Memory B cell (primary cell): ENCODE measurements at places on chromosomes 2 and 18.

- peaks cover 4% of the 10 kb centered on the region for H3K36me3 ChIP-seq
- H3K27me3 ChIP-seq, result peaks cover 20% of the 10 kb centered on the region
These were observed 970 bp upstream of the ADCYAP1 start for GRCh38 chr18:903701-904100.

DNA sequence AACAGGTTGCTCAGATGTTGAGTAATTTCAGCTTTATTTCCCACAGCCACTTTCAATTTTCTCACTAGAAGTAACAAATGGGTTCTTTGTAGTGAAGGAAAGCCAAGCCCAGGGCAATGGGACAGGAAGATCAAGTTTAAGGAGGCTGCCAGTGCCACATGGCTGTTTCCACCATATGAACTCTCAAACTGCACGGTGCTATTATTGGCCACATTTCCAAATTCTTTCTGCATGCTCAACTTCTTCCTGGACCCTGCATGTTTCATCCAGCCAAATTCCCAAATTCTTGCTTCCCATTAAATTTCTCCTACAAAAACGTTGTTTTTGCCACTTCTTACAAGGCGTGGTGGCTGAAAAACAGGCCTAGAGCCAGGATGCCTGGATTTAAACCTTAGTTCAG lies 193.3 kb upstream of the SPHKAP start:
- no peaks in the 10 kb centered on the region for H3K36me3 ChIP-seq
- no peak for DNase-seq
- H3K4me3 ChIP-seq, result no peak overlapping the region
- H3K27ac ChIP-seq, result no peak overlapping the region

- no peak overlapping the region for H3K27ac ChIP-seq
- H3K4me1 ChIP-seq, result peaks cover 5% of the 10 kb centered on the region
- H3K36me3 ChIP-seq, result no peaks in the 10 kb centered on the region
- no peaks in the 10 kb centered on the region for H3K27me3 ChIP-seq
- no peak for DNase-seq
These were observed 177.5 kb downstream of the LPIN1 start for GRCh38 chr2:11923935-11924334.

DNA sequence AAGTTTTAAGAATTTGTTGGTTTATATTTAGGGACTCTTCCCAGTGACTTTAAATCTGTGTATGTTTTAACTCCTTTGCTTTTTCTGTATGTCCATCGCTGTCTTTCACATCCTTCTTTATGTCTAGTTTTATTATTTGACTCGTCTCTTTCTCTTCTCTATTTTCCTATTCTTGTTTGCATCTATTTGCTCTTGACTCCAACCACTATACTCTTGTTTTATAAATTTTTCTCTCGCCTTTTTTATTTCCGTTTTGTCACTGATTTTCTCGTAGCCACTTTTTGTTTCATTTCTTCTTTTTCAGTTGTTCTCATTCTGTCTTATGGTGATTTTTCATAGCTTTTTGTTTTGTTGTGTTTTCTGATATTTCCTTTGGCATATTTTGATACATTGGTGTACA lies 170.5 kb upstream of the NETO1 start:
- no peak for DNase-seq
- H3K36me3 ChIP-seq, result no peaks in the 10 kb centered on the region
- H3K27ac ChIP-seq, result no peak overlapping the region
- H3K4me3 ChIP-seq, result peak overlapping the region; percentile 4
- H3K27me3 ChIP-seq, result no peaks in the 10 kb centered on the region

- peaks cover 4% of the 10 kb centered on the region for H3K27me3 ChIP-seq
- no peak for DNase-seq
- H3K4me3 ChIP-seq, result no peak overlapping the region
- no peaks in the 10 kb centered on the region for H3K36me3 ChIP-seq
These were observed 260.6 kb downstream of the SMAD2 start for GRCh38 chr18:47669815-47670214.

GRCh38 chr2:206127656-206128055 lies 31.6 kb downstream of the NDUFS1 start:
- H3K4me3 ChIP-seq, result no peak overlapping the region
- no peaks in the 10 kb centered on the region for H3K4me1 ChIP-seq
- H3K27ac ChIP-seq, result no peak overlapping the region
- H3K36me3 ChIP-seq, result peaks cover 15% of the 10 kb centered on the region
- no peaks in the 10 kb centered on the region for H3K27me3 ChIP-seq
- no peak for DNase-seq

GRCh38 chr2:217289907-217290280 lies 430.0 kb upstream of the TNP1 start:
- no peak for DNase-seq
- peaks cover 2% of the 10 kb centered on the region for H3K27me3 ChIP-seq
- no peak overlapping the region for H3K4me3 ChIP-seq
- H3K4me1 ChIP-seq, result no peaks in the 10 kb centered on the region

DNA sequence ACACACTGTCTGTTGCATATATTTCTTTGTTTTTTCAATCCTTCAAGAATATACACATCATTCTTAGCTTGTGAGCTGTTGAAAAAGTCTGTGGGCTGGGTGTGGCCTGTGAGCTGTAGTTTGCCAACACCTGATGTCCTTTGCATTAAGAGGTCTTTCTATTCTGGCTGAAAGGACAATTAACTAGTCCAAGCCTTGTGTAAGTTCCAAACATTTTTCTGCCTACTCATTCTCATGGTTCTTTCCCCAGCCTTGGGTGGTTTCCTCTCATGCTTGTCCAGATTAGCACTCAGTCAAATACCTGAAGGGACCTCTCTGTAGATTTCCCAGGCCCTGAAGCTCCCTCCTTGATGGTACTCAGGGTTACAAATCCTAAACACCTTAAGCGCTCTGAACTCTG lies 57.8 kb upstream of the NABP1 start:
- no peak for DNase-seq
- no peak overlapping the region for H3K4me3 ChIP-seq
- H3K27me3 ChIP-seq, result no peaks in the 10 kb centered on the region
- peaks cover 38% of the 10 kb centered on the region for H3K4me1 ChIP-seq

GRCh38 chr2:86671337-86671981 lies 47.8 kb upstream of the RNF103 start:
- H3K27ac ChIP-seq, result no peak overlapping the region
- H3K4me3 ChIP-seq, result no peak overlapping the region
- no peaks in the 10 kb centered on the region for H3K27me3 ChIP-seq
- no peaks in the 10 kb centered on the region for H3K4me1 ChIP-seq

GRCh38 chr2:187397886-187398285 lies 50.2 kb downstream of the CALCRL start:
- no peak overlapping the region for H3K27ac ChIP-seq
- no peaks in the 10 kb centered on the region for H3K36me3 ChIP-seq
- H3K27me3 ChIP-seq, result no peaks in the 10 kb centered on the region
- H3K4me1 ChIP-seq, result peaks cover 2% of the 10 kb centered on the region

DNA sequence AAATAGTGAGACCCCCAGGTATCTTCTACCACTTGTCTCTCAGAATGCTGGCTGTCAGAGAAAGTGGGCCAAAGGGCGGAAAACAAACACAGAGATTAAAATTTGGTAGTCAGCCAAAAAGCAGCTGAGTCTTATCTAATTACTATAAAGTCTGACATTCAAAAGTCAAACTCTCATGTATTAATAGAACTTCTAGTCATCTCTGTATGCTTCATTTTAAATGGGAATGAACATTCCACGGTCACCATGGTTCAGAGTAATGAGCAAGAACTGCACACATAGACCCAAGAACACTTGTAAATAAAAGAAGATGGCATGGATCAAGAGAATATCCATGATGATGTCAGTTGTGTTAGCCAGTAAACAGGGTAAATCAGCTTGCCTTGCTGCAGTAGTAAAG lies 1267.0 kb upstream of the CHAC2 start:
- no peak overlapping the region for H3K27ac ChIP-seq
- H3K4me3 ChIP-seq, result no peak overlapping the region

DNA sequence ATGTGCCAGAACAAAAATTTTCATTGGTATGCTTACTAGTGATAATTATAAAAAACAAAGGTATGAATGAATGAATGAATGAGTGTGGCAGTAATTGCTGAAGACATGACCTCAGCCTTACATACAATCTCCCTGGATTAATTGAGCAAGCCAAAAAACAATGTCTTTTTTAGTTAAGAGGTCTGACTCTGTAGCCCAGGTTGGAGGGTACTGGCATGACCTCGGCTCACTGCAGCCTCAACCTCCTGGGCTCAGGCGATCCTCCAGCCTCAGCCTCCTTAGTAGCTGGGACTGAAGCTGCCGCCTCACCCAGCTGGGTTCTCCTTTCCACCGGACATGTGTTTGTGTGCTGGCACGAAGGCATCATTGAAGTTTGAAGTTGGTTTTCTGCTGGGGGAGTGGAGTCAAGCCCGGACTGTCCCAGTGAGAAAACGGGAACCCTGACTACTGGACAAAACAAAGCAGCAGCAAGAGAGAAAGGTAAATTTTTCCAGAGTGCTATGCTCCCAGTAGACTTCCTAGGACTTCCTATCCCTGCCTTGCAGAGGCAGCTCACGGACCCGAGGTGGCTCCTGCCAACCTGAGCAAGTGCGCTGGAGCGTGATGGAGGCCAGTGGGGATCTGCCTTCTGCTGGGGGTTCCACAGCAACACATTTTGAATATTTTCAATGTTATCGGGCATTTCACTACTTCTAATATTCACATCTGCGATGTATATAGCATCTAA lies 6.4 kb upstream of the IMP4 start:
- peaks cover 14% of the 10 kb centered on the region for H3K36me3 ChIP-seq
- peaks cover 9% of the 10 kb centered on the region for H3K4me1 ChIP-seq
- DNase-seq, result no peak
- no peak overlapping the region for H3K27ac ChIP-seq
- H3K27me3 ChIP-seq, result peaks cover 2% of the 10 kb centered on the region
- H3K4me3 ChIP-seq, result no peak overlapping the region

GRCh38 chr2:95004711-95005110 lies 20.8 kb upstream of the MAL start:
- no peak for DNase-seq
- no peaks in the 10 kb centered on the region for H3K4me1 ChIP-seq
- H3K27me3 ChIP-seq, result peaks cover 6% of the 10 kb centered on the region
- H3K4me3 ChIP-seq, result no peak overlapping the region

DNA sequence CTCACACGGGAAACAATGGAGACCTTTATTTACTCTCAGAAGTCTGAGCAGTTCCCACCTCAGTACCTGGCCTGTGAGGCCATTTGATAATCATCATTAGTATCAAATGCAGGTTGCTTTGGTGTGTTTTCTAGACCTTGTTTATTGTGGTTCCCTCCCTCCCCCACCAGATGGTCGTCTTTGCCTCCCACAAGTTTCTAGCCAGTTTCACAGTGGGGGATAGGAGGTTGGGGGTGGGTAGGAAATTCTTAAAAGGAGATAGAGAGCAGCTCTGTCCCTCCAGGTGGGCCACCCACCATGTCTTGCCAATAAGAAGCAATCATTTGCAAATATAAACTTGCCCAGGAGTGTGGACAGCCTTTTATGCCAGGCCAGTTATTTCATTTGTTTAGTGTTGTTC lies 31.3 kb downstream of the SETBP1 start:
- H3K27me3 ChIP-seq, result no peaks in the 10 kb centered on the region
- peaks cover 43% of the 10 kb centered on the region for H3K36me3 ChIP-seq
- no peak for DNase-seq

DNA sequence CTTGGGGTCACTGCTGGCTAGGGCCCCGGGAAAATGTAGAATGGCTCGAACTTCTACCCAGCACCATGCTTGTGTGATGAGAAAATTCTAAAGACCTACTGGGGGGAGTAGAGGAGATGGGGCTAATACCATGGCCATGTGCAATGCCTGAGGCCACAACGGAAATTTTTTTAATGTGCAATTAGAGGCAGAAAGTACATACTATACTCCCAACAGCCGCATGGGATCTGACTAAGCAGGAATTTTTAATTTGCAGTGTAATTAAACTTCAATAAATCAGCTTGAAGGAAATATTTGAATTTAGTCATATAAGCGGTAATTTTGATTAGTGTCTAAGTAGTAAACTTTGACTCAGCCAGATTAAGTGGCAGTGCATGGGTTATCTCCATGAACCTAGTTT lies 53.2 kb upstream of the CNGA3 start:
- H3K4me1 ChIP-seq, result no peaks in the 10 kb centered on the region
- DNase-seq, result no peak
- H3K27me3 ChIP-seq, result peaks cover 22% of the 10 kb centered on the region
- peaks cover 12% of the 10 kb centered on the region for H3K36me3 ChIP-seq

- no peak overlapping the region for H3K27ac ChIP-seq
- no peaks in the 10 kb centered on the region for H3K36me3 ChIP-seq
- H3K4me1 ChIP-seq, result no peaks in the 10 kb centered on the region
- DNase-seq, result no peak
- H3K27me3 ChIP-seq, result peaks cover 11% of the 10 kb centered on the region
These were observed 22.5 kb upstream of the SULT1C2 start for GRCh38 chr2:108266218-108266617.

DNA sequence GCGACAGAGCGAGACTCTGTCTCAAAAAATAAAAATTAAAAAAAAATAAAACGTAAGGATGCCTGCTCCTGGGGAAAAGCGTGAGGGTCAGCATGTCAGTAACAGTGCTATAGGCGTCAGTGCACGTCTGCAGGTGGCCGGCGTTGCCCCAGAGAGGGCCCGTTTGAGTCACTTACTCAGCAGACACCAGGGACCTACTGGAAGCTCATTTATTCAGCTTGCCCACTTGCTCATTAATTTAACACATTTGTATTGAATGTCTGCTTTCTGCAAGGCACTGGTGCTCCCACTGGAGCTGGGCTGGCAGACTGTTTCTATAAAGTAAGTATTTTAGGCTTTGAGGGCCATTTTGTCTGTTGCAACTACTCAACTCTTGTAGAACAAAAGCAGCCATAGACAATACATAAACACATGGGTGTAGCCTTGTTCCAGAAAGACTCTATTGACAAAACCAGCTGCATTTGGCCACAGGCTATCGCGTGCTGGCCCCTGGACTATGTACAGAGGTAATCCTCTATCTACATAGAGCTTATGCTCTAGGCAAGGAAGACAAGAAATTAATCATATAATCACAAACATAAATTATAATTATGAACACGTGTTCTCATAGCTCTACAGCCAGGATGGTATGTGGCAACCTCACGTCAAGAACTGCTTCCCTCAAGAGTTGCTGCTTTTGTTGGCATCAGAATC lies 73.2 kb downstream of the KLHL29 start:
- H3K4me1 ChIP-seq, result peaks cover 4% of the 10 kb centered on the region
- no peak overlapping the region for H3K4me3 ChIP-seq
- no peak overlapping the region for H3K27ac ChIP-seq
- H3K36me3 ChIP-seq, result no peaks in the 10 kb centered on the region
- no peaks in the 10 kb centered on the region for H3K27me3 ChIP-seq
- no peak for DNase-seq

- peaks cover 4% of the 10 kb centered on the region for H3K27me3 ChIP-seq
- no peaks in the 10 kb centered on the region for H3K36me3 ChIP-seq
- DNase-seq, result no peak
- H3K27ac ChIP-seq, result no peak overlapping the region
- no peak overlapping the region for H3K4me3 ChIP-seq
These were observed 97.6 kb upstream of the PPP1CB start for GRCh38 chr2:28653892-28654662.
